Stimulated activated CD4-positive, alpha-beta T cell treated with anti-CD3 and anti-CD28 coated beads, Interleukin-12 subunit alpha, Interleukin-12 subunit beta, amount 100 ng/mL, for 48 hours (primary cell): ENCODE measurements at places on chromosomes 1 and 21.

DNA sequence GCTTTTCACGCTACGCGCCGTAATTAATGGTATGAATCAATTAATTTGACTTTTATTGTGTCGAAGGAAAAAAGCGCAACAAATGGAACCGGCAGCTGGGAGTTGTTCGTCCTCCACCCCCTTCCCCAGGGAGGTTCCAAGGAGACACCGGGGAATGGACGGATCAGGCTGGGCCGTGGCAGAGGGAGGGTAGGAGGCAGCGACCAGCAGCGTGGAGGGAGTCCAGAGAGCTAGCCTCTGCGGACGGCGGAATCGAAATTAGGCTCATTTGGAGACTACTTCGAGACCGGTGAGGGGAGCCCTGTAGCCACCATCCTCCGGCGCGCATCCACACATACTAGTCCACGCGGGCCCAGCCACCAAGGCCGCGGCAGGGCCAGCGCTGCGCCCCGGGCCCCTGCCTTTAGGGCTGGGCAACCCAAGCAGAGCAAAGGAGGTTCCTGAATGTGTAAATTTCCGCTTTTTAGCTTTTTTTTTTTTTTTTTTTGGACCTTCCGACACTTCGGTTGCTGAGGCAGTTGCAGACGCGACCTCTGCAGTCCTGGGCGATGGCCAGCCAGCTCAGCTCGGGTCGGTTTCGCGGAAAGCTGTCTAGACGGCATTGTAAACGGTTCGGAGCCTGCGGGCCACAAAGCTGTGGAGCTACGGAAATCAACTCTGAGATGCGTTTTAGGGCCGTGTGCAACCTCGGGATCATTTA, 2.2 kb upstream of the FOXD3 start:
- DNase-seq: no peak

DNA sequence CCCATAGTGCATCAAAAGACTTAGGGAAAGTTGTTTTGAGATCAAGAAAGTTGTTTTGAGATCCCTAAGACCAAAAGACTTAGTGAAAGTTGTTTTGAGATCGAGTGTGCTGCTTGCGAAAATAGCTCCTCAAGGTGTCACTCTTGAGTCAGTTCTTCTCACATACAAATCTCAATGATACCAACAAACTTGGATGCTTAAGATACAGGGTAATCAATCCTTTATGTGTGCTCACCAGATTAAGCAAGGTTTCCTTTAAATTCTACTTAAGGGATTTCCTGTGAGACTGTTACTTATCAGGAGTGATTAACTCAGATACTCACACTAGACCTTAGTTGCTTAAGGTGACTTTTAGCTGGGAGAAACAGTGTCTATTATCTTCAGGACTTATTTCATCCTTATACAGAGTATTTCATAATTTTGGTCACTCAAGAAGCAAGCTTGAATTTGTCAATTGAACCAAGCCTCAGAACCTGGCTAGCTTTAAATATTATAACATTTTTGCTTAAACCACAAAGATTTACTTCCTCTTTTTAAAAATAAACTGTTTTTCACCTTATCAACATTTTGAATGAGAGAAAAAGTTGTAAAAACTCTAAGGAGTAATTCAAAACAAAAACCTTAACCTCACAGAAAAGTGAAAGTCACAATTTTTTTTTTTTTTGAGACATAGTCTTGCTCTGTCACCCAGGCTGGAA, 8.0 kb upstream of the RLF start:
- DNase-seq: peak; percentile 52

DNA sequence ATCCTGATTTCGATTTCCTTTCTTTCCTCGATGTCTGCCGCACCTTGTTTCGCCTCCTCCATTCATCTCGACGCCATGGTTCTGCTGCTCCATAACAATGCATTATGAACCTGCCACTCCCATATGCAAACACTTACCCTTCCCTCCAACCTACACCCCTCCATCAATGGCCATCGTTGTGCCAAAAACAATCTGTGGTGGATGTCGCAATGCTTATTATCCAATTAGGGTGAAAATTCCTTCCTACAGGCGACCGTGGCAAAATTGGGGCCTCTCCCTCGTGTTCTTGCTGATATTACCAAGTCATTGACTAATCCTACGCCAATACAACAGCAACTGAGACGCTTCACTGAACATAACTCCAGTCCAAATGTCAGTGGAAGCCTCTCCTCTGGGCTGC, 40.3 kb downstream of the CLEC20A start:
- DNase-seq: no peak

- no peak for DNase-seq
These were observed 27.4 kb downstream of the MRPS6 start for GRCh38 chr21:34100790-34101189.

DNA sequence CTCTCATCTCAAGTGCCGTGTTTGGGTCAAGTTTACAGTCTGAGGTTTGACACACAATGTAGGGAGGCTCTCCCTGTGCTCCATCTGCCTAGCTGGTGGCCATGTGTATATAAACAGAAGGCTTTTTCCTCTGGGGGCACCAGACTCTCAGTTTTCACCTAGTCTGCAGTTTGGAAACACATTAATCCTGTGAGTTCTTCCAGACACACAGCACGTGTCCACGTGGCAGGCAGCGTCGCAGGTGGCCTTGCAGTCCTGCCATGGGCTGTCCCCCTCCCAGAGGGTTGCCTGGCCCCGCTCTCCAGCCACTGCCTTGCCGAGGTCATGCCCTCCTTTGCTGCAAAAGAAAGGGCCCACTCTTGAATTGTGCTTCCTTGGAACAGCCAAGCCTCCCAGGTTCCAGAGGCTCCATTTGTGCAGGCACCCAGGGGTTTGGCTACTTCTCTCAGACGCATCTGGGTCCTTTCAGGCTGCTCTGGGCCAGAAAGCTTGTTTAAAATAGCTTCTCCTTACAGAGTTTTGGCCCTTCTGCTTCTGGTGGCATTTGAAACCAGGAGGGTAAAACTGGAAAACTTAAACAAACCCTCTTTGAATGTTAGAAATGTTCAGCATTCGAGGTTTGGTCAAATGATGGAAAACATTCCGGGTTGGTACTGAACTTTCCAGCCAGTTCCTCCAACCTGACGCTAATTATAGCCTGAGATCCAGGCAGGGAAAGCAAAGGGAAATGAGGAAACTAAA, 4.4 kb upstream of the RUNX1 start:
- DNase-seq: no peak

DNA sequence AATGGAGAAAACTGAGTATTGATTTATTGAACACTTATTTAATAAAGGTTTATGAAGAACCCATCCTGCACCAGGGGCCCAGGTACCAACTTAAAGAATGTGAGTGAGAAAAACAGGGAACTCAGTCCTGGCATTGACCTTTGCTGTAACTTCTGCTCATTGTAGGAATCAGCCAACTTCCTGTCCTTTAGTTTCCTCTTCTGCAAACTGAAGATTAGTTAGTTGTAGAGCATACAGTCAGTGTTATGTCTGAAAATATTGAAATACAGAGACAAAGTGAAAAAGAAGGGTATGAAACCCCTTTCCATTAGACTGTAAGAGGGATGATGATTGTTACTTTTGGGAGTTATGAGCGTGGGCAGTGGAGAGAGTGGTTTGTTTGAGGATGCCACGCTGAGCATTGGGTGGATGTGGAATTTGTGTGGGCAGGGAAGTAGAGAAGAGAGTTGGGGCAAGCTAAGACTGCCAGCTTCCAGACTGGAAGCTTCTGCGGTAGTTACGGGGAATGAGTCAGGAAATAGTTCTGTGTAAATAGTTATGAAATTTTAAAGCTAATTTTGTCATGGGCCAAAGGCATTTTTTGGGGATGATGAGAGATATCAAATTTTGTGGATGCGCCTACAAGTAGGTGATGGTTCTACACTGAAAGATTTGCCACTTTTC, 89.2 kb downstream of the GPR88 start:
- DNase-seq: no peak

GRCh38 chr1:23601968-23602876, 42.9 kb upstream of the ID3 start:
- no peak for DNase-seq

DNA sequence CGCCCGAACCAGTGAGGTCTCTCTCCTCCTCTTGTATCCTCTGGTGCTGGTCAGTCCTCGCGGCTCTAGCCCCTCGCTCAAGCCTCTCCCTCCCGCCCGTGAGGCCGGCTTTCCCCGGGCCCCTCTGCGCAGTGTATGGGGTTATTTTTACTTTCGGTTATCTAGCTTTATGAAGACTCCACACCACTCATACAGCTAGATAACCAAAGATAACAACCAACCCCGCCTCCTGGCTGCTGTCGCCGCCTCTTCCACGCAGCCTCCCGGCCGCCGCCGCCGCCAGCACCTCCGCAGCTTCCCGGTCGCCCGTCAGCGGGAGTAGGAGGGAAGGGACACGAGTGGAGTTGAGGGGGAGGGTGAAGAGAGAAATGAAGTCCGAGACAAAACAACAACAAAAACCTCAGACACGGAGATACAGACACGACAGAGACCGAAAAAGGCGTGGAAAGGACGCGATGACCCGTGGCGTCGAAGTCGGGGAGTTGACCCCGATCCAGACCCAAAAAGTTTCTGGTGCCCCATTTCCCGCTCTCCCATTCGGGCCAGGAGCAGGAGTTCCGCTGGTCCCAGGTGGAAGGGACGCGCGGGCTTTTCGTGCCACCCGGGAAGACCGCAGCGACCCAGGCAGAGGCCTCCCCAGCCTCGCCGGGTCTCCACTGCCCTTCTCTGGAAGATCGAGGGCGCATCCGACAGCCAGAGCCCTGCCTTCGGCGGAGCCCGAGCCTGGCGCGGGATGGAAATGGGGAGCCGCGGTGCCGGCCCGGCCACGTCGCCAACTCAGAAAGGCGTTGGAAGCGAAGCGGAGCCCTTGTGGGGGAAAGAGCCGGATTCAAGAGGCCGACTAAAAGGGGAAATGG, 51.4 kb downstream of the RHBG start:
- DNase-seq: no peak

DNA sequence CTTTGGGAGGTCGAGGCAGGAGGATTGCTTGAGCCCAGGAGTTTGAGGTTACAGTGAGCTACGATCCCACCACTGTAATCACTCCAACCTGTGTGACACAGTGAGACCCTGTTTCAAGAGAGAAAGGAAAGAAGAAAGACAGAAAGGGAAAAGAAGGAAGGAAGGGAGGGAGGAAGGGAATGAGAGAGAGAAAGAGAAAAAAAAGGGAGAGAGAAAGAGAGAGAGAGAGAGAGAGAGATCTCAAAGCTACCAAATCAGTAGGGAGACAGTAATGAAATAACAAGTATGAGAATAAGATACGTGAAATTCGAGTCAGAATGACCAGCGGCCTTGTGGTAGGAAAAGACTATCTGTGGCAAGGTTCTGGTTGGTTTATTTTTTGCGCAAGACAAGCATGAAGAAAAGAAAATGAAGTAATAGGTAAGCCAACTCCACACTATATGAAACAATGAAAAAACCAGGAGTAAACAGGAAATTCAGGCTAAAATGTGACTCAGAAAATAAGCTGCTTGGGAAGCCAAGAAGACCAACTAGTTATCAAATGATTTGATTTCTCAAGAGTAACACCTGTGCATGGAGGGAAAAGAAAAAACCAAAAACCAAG, 8.9 kb downstream of the MTF1 start:
- no peak for DNase-seq

DNA sequence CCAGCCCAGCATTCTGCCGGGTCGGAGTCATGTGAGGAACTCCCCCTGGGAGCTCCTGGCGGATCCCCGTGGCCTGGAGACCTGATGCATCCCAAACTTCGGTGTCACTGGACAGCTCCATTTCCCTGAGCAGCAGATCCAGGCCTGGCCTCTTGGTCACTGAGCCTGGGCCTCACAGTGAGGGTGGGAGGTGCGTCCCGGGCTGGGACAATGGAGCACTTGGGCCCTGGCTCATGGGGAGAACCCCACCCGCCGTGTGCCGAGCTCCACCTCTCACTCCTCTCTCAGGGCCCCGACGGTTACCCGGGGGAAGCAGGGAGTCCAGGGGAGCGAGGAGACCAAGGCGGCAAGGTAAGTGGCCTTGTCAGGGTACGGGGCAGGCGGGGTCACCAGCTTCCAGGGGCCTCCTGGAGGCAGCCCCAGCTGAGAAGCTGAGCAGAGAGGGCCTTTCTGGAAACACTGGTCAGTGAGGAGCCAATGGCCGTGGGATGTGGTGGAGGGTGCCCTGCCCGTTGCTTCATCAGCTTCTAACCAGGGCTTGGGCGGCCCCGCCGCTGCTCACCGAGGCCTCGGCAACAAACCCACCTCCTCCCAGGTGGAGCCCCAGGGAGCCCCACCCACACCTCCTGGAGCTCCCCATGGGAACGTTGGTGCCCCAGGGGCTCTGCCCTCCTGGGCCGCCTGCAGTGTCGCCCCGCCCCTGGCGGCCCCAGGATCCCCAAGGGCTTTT, 19.8 kb downstream of the COL6A2 start:
- DNase-seq: no peak

DNA sequence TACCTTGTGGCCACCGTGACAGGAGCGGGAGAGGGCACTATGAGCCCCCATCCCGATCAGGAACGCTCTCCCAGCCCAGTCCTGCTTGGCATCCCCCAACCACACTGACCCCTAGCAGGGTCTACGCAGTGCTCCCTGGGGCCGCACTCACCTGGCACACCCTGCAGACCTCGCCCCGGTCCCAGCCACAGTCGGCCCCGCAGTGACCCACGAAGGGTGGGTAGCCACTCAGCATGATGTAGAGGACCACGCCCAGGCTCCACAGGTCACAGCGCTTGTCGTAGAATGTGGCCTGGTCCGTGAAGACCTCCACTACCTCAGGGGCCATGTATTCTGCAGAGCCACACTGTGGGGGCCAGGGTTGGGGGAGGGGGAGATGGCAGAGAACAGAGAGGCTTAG, 11.1 kb upstream of the KNCN start:
- DNase-seq: no peak

- no peak for DNase-seq
These were observed 18.2 kb upstream of the IFI6 start for GRCh38 chr1:27690183-27690582.

GRCh38 chr1:117838911-117839310, 90.5 kb downstream of the GDAP2 start:
- no peak for DNase-seq

- no peak for DNase-seq
These were observed 6.9 kb downstream of the ETV3 start for GRCh38 chr1:157131281-157131680.
